ENCODE measurements at places on chromosomes 2 and 18.
A peak's percentile ranks its signal among the peaks of the same experiment; 100 is the strongest.

- DNase-seq = no peak
Measured at GRCh38 chr18:10949655-10950054, 199.7 kb downstream of the PIEZO2 start.

- no peak for DNase-seq
Measured at GRCh38 chr2:66948234-66948633, 448.9 kb upstream of the ETAA1 start.

- DNase-seq = no peak
Measured at GRCh38 chr2:158004126-158004764, 97.4 kb upstream of the UPP2 start.

- DNase-seq = peak; percentile 73
Measured at GRCh38 chr2:207330912-207331311, 165.2 kb upstream of the KLF7 start.

GRCh38 chr2:217849154-217849975 lies 153.4 kb downstream of the TNS1 start:
- DNase-seq = no peak

GRCh38 chr2:650343-651310 lies 26.6 kb downstream of the TMEM18 start:
- no peak for DNase-seq

DNA sequence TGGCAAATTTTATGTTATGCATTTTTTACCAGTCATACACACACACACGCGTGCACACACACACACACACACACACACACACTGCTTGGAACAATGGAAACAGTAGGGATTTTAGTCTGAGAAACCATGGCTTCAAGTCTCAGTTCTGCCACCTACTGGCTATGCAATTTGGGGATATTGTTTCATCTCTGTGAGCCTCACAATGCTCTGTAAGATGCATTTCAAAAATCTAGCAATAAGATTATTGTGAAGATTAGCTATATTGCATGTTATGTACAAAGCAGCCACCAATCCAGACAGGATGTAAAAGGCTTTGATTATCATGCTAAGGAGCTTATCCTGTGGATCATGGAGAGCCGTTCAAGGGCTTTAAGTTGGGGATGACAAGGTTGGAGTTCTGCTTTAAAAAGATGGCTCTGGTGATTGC lies 401.4 kb downstream of the NBAS start:
- no peak for DNase-seq

GRCh38 chr2:134174711-134175110 lies 79.2 kb upstream of the MGAT5 start:
- no peak for DNase-seq

- no peak for DNase-seq
Measured at GRCh38 chr2:205145888-205146287, 536.4 kb upstream of the NRP2 start.

GRCh38 chr2:149860276-149860921 lies 272.8 kb upstream of the MMADHC start:
- no peak for DNase-seq

DNA sequence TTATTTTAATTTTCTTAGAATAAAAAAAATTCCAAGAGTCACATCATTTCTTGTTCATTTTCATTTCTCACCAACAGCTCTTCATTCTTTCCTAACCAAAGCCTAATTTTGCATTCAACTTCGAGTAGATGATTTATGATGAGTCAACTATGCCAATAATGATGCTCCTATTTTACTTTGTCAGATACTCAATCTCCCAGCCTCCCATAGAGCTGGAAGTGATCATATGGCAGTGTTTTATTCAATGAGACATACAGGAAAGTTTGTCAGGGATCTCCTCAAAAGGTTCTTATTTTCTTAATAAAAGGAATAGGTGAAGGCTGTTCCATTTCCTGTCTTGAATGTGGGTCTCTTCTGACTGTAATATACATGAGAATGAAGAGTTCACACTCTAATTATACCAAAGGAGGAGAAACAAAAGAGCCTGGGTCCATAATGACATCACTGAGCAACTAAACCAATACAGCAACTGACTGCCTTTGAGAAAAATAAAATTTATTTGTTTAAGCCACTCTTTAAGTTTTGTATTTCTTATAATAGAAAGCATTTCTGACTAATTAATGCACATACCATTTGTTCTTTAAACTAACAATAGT lies 231.2 kb upstream of the CYP26B1 start:
- DNase-seq = no peak

DNA sequence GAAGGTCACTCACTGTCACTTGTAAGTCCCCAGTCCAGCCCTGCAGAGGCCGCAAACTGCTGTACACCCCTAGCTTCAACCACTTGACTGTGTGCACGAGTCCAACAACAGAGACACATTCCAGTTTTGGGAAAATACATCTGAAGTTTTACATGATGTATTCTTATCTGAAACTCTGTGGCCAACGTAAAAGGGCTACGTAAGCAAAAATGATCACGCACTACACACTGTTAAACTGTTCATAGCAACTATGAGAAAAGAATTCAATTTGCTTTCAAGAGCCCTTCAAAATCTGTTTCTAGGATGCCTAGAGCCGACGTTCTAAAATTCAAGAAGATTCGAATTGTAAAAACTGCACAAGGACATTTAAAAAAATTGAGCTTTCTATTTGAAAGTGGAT lies 26.0 kb downstream of the EDAR start:
- no peak for DNase-seq

- no peak for DNase-seq
Measured at GRCh38 chr2:191174442-191174841, 23.6 kb upstream of the STAT4 start.

DNA sequence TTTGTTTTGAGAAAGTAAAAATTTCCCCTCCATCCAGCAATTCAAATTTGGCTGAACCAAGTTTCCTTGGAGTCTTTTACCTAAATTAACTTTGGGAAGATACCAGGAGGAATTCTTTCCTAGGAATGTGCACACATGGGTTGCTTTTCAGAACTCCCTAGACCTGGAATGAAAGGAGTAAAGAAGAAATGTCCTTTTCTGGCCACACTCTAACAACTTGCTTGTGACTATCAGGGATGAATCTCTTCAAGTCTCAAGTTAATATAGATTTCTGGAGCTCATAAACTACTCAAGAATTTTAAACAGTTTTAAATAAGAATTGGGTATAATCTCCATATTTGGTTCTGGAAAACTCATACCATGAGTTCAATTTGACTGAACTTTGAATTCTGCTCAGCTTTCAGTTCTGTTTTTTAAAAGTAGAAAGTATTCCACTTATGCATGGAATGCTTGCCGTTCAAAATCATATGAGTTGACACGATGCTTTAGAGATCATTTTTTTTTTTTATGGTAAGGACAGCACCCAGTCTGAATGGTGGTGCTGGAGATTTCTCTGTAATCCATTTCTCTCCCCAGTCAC lies 7.7 kb downstream of the RASGRP3 start:
- DNase-seq = no peak

DNA sequence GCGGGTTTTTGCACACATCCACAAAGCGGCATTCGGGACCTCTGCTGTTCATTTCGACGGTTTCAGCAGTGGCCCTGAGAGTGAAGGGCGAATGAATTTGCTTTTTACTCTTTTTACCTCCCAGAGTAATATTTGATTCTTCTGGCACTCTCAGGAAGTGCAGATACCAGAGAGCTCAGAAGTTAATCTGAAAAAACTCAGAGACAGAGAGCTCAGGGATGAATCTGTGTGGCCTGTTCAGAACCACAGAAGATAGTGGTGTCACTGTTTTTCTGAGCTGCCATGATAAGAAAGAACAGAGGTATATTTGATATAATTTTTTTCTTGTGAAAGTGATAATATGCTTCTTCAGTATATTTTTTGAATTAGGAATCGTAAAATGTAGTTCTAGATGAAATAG lies 129.3 kb downstream of the MBP start:
- no peak for DNase-seq

GRCh38 chr18:10926621-10927161 lies 222.7 kb downstream of the PIEZO2 start:
- peak; percentile 68 for DNase-seq

- no peak for DNase-seq
Measured at GRCh38 chr2:127737892-127738291, 36.6 kb downstream of the SFT2D3 start.

GRCh38 chr2:221771297-221771696 lies 199.2 kb upstream of the EPHA4 start:
- no peak for DNase-seq

DNA sequence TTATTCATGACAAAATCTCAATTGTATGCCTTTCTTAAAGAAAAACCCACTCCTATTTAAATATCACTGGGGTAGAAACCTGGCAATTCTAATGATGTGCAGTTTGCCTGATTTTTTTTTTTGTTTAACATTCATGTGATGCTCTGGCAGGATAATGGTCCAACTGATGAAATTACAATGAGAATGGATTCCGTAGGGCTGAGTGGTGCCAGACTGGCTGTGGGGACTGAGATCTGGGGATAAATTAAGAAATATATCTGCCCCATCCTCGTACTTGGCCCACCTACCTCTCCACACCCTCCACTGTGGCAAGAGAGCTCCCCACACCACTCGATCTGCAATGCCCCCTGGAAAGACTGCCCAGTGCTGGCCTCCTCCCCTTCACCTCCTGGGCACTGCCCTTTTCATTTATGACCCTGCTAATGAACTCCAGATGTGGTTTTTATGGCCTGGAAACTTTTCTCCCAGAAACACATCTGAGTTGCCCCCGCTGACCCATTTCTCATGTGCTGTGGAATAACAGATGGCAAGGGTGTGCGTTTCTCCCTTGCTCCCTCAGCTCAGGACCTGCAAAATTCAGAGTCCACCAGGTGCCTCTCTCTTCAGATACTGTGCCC lies 33.0 kb upstream of the RPL37A start:
- DNase-seq = no peak

- no peak for DNase-seq
Measured at GRCh38 chr2:160141912-160142311, 58.2 kb downstream of the ITGB6 start.

DNA sequence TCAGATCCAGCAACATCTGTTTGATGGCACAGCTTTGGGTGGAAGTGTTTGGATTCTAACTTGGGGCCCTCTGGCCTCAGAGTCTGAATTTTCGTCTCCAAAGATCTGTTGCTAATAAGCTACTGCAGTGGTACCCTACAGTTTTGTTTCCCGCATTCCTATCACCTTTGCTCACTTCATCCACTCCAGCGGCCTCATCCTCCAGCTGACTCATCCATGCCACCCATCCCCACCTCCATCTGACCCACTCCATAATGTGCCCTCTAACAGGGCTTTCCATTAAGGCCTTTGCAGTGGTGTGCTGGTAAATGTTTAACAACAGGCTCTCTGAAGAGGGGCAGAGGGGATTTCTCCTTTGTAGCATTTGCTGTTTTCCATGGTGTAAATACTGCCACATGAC lies 225.5 kb downstream of the TGIF1 start:
- no peak for DNase-seq

GRCh38 chr2:110741491-110741980 lies 9.2 kb downstream of the ACOXL start:
- no peak for DNase-seq

GRCh38 chr18:9735879-9736278 lies 27.8 kb downstream of the RAB31 start:
- DNase-seq = no peak

- DNase-seq = no peak
Measured at GRCh38 chr2:102376052-102376591, 20.5 kb downstream of the IL18R1 start.

Data from GM06990 (cell line).